ENCODE measurements at places on chromosomes 3 and 15. TPM values are rescaled to one million over a fixed set of nuclear protein-coding genes. Genes with fewer than 3 reads are reported as not detected.

PLA2G4F gene
- total RNA-seq = 3.9 TPM

ANKRD34C gene
- not detected for total RNA-seq

ARNT2 gene
- 0.21 TPM for total RNA-seq

TLR9 gene
- total RNA-seq = under 0.01 TPM

PARP15 gene
- not detected for total RNA-seq

CX3CR1 gene
- total RNA-seq = under 0.01 TPM

TUSC7 gene
- total RNA-seq = not detected

FETUB gene
- not detected for total RNA-seq

SPATA12 gene
- not detected for total RNA-seq

NOX5 gene
- total RNA-seq = not detected
